ENCODE measurements at places on chromosomes 1 and 21. TPM values are rescaled to one million over a fixed set of nuclear protein-coding genes. Genes with fewer than 3 reads are reported as not detected.

The SLC44A3 gene
- 14.1 TPM for total RNA-seq

DNA sequence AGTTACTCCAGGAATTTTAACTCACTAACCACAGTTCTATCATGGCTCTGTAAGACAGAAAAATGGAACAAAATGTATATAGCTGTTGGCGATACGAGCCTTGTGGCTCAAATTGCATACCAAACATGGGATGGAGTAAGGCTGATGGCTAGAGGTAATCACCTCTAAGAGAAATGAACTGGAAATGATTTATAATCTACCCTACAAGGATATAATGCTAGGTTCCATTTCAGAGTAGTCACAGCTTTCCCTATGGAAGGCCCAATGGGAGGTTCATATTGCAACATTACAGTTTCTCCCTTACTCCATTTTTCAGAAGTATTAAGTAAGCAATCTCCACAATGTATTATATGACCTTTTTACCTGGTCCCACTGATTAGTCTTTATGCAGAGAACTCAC is 61.6 kb downstream of the EDEM3 start:
- DNase-seq, result no peak

The CCDC190 gene
- total RNA-seq, result 2.1 TPM

The HSD3B2 gene
- not detected for total RNA-seq

The GPR37L1 gene
- total RNA-seq, result 0.05 TPM

- no peak for DNase-seq
Observed at GRCh38 chr1:65330822-65331221, 21.5 kb downstream of the DNAJC6 start.

The PTP4A2 gene
- 272 TPM for total RNA-seq

- DNase-seq, result no peak
Observed at GRCh38 chr1:82260666-82261065, 459.9 kb downstream of the ADGRL2 start.

The ELF3 gene
- total RNA-seq, result 77.6 TPM

GRCh38 chr1:158180741-158181576 is at the start of gene CD1D:
CD1D (plus strand) TSS chr1:158180895; CDS start chr1:158181102, 207 bp downstream.
- DNase-seq, result peak; percentile 89

DNA sequence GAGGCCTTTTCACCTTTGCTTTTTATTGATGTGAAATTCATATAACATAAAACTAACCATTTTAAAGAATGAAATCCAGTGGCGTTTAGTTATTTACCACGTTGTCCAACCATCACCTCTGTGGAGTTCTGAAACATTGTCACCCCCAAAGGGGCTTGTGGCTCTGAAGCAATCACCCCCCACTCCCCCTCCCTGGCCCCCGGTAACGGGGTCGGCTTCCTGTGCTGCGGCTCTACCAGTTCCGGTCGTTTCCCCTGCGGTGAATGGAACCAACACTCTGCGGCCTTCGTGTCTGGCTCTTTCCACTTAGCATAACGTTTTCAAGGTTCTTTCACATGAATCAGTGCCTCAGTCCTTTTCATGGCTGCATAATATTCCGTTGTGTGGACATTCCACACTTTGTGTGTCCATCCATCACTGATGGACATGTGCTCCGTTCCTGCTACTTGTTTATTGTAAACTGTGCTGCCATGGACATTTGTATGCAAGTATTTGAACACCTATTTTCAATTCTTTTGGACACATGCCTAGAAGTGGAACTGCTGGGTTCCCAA is 1.8 kb upstream of the ISG15 start:
- DNase-seq, result peak; percentile 59

DNA sequence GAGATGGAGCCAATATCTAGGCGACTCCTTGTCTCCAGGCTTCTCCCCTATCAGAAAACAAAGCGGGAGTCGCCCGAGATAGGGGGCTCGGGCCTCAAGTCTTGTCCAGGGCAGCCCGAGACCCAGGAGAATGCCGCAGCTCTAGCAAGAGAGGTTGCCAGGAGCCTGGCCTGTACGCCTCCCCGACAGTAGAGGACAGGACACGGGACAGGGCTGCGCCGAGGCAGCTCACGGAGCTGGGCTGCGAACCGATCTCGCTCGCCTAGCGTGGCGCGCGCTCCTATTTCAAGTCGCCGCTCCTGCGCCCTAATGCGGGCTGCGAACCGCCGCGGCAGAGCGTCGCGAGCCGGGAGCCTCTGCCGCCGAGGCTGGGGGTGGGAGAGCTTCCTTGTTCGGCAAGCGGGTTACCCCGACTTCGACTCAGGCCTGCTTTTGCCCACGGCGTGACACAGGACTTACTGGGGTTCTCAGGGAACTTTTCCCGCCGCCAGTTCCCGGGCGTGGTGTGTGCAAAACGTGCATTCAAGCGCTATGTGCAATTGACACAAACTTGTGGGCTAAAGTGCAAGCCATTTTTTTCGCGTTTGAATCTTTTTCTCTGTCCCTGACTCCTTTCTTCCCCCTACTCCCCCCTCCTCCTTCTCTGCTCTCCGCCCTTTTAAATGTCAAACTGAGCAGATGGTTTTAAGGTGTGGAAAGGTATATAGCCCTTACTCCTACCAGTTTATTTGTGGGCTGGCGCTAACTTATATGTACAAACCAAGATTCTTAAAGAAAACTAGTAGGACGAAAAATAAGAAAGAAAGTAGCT is 2.4 kb upstream of the PROX1 start:
- no peak for DNase-seq

DNA sequence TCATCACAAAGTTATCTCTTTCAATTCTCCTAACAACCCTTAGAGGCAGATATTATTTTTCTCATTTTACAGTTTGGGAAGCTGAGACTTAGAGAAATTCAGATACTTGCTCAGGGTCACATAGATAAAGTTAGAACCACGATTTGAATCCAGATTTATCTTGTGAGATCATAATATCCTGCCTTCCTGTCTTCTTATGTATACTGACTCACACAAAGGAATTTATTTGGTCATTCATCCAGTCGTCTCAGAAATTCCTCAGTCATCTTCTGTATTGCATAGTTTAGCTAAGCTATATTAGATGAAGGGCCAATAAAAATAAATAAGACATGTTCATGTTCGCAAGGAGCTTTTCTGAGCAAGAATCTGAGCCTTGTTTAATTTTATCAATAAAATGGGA is 35.8 kb upstream of the RUNX1 start:
- no peak for DNase-seq

DNA sequence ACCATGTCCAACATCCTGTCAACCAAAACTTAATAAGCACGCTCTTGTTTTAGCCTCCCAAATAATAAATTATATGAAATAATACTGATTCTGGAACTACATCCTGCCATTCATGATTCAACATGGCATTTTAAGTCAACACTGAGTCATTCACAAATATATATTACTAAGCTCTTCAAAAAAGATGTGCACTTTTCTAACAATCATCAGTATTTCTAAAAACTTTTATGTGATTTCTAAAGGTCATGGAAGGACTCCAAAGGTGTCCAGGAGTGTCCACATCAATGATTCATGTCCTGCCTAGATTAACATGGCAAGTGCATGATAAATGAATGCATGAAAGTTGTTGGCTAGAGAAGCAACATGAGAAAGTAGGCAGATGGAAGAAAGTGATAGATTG is 51.6 kb downstream of the NEGR1 start:
- DNase-seq, result no peak

DNA sequence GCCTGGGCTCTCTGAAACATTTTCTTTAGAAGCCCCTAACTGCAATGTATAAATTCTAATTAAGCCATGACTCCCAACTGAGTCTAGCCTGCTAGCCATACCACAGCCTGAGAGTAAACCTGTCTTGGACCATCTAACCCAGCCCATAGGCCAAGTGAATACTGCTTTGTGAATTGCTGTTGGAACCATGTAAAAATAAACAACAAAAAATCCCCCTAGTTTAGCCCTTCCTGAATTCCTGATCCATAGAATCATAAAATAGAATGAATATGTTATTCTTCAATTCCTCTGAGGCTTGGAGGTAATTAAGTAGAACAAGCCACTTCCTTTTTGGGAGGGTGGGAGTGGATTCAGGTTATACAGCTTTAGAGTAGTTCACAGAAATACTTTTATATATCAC is 1496.4 kb downstream of the MRPL39 start:
- DNase-seq, result no peak

GRCh38 chr1:243312952-243313634 is 57.3 kb downstream of the SDCCAG8 start:
- no peak for DNase-seq

GRCh38 chr1:236681219-236681618 is 5.1 kb upstream of the ACTN2 start:
- DNase-seq, result no peak

- DNase-seq, result no peak
Observed at GRCh38 chr1:10173582-10173981, 36.8 kb upstream of the KIF1B start.

The HTR1D gene
- 0.15 TPM for total RNA-seq

The OR2T33 gene
- total RNA-seq, result not detected

The COL16A1 gene
- total RNA-seq, result 64.8 TPM

Measured in left lung (tissue), 14 donors.